ENCODE measurements at places on chromosomes 3 and 15.
A peak's percentile ranks its signal among the peaks of the same experiment; 100 is the strongest.

GRCh38 chr3:132253262-132253878, 63.8 kb upstream of the ACP3 start:
- DNase-seq = no peak

GRCh38 chr3:134817297-134817696, 22.2 kb downstream of the EPHB1 start:
- no peak for DNase-seq

GRCh38 chr3:178259703-178260102, 276.5 kb upstream of the KCNMB2 start:
- no peak for DNase-seq

DNA sequence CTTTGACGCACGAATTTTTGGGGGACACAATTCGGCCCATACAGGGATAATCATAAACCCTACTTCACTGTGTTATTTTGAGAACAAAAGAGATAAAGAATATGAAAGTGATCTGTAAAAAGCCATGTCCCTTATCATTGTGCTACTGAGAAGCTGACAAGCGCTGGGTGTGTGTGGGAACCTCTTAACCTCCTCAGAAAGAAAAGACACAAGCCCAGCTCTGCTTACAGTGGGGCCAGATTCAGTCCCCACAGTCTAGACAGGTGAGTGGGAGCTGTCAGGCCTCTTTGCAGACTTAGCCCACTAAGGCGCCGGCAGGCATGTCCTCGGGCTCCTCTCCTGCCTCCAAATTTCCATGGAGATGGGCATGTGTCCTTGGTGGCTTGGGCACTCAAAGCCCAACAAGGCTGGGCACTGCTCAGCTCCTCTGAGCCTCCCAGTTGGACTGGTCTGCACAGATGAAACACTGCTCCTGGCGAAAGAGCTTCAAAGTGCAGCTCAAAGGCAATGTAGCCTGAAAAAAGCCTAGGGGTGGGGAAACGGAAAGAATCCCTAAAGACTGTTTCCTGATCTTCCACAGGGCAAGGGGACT, 64.4 kb upstream of the ETV5 start:
- DNase-seq = no peak

DNA sequence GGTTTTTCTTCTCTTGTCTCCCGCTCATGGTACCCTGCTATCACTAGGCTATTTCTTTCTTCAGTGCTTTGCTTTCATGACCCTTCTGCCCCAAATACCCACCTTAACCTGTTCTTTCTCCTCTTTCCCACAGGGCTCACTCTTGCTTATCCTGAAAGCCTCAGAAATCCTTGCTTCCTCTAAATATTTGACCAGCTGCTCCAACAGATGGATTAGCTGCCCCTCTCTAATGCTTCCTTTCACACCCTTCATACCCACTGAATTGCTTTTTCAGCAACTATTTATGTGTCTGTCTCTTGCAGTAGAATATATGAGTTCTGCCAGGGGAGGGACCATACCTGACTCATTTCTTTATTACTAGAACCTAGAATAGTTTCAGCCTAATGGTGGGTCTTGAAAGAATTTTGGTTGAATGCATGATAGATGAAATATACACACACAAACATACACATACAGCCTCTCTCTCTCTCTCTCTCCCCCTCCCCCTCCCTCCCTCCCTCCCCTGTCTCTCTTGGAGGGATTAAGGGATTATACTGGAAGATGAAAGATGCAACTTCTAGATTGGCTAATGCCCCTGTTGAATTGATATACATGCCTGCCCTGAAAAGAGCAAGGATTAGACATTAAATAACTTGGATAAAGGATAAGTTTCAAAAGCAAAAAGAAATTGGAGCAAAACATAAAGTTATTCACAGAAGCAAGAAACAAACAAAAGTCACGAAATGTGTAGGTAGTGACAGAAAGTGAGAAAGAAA, 95.0 kb upstream of the GADL1 start:
- DNase-seq = no peak

- no peak for DNase-seq
These were observed 350.4 kb downstream of the CLSTN2 start for GRCh38 chr3:140285380-140285779.

DNA sequence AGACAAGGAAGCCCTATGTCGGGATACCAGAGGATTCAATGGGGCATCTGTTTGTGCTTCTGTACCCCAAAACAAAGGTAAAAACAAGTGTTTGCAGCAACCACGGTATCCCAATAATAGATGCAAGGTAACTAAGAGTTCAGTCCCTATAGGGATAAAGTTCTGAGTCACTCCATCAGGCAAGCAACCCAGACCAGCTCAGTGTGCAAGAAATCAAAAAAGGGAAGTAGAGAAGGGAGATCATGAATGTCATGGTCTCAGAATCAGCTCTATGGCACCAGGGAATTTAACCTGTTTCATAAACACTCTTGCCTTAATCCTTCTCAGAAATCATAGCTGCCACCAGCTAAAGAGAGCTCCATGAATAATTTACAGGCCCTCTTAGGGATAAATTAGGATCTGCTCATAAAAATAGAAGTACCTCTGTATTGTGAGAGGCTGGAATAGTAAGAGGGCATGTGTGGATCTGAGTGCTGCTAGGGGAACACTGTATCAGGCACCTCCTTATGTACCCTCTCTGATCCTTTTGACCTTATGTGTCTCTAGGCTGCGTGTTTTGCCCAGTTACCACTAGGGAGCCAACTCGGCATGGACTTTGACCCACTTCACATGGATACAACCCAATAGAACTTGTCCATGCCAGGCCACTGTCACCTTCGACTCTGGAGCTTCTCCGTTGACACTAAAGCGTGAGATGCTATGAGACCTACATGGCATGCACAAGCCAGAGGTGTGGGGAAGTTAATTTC, 754.6 kb downstream of the AGBL1 start:
- no peak for DNase-seq

DNA sequence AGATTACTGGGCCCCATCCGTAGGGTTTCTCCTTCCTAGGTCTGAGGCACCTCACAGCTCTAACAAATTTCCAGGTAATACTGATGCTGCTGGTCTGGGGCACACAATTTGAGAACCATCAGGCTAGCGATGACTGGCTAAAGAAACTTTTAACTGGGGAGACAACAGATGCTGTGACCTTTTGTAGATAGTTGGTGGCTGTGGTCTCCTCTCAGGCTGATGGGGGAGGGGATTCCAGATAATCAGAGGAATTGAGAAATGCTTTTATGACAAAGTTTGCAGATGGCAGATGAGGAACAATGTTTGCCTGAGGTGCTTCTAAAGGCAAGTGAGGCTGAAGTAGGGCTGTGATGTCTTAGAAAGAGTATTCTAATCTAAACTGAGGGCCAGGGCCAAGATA, 13.8 kb upstream of the CCR9 start:
- no peak for DNase-seq

GRCh38 chr3:144900366-144900765, 928.7 kb downstream of the DIPK2A start:
- no peak for DNase-seq

DNA sequence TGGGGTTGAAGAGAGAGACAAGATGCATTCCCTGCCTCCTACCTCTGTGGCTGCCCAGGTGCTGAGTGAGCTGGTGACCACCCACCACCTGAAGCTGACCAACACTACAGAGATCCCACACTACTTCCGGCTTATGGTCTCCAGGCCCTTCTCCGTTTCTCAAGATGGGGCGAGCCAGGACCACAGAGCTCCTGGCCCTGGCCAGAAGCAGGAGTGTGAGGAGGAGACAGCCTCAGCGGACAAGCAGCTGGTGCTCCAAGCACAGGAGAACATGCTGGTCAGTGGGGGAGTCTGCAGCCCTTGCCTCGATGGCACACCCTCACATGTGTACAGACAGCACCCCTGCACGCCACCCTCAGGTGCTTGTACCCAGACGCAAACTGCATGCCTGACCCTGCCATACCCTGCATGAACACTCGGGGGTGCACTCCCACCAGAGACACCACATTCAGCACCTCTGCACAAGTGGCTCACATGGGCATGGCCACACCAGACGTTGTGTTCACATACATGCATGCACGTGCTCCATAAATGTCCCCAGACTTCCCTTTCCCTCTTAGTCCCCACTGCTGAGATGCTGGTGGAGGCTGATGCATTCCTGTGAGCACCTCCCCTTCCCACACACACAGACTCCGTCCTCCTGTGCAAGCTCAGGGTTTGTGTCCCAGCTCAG, 19.0 kb downstream of the ACAA1 start:
- DNase-seq = peak; percentile 57

DNA sequence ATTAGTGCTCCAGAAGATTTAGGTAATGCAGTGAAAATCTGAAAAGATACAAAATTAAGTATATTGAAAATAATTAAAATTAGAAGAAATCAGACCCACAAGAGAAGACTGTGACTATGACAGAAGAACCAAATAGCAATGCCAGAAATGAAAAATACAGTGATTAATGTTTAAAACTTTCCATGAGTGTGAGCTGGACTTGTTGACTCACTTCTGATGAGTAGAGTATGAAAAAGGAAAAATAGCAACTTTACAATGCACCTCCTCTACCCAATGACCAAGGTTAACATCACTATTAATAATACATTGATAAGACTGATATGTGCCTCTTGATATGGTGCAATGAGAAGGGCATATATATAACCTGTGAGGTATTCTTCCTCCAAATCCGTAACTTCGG, 39.3 kb upstream of the SLC22A13 start:
- DNase-seq = no peak

GRCh38 chr3:135917076-135917475, 48.5 kb upstream of the PPP2R3A start:
- no peak for DNase-seq

DNA sequence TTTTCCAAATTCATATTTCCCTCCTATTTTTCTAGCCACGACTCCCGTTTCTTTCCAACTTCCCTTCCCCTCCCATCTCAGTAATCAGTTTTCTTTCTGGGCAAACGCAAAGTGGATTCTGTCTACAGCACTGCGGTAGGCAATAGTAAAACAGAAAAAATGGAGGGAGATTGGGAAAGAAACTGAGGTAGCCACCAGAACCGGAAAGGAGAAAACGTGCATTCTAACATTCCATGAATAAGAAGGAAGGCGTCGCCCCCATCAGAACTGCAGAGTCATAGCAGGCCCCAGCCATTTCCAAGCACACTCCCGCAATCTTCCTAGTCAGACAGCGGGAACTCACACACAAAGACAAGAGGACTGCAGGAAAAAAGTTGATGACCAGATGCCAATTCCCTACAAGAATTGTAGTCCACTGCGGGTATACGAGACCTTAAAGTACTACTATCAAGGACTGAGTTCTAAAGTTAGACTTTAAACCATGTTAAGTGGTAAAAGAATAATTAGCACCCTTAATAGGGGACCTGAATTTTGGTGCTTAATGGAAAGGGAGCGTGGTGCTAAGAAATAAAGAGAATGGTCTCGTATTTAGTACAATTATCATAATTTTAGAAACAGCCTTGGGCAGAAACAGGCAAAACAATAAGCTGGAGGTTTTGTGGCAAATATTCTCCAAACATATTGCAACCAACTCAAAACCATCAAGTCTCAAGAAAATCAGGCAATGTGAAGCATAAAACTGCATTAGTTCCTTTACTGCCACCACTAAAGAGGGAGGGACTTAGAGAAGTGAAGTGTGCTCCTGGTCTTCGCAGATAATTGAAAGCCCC, 1.4 kb downstream of the PFN2 start:
- no peak for DNase-seq

- DNase-seq = no peak
These were observed 126.4 kb downstream of the PTPRG start for GRCh38 chr3:61687663-61688306.

- DNase-seq = no peak
These were observed 1191.0 kb upstream of the ALCAM start for GRCh38 chr3:104175696-104176095.

DNA sequence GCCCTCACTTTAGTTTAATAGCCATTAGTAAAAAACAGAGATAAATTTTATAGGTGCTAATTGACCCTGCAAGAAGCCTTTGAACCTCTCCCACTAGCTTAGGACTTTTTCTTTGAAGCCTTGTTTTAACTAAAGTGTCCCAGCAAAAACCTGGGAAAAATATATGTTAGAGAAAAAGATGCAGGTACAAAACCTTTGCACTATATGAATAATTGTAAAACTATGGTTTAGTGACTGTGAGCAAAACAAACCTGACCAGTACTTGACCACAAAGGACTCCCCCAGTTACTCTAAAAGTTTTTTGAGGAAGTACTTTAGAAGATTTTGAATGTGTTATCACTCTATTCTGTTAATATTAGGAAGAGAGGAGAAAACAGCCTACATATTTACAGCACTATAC, 123.3 kb upstream of the TP63 start:
- no peak for DNase-seq

GRCh38 chr3:48038971-48039481, 22.8 kb upstream of the MAP4 start:
- no peak for DNase-seq

- DNase-seq = no peak
These were observed 29.0 kb downstream of the POMGNT2 start for GRCh38 chr3:43076857-43077256.

DNA sequence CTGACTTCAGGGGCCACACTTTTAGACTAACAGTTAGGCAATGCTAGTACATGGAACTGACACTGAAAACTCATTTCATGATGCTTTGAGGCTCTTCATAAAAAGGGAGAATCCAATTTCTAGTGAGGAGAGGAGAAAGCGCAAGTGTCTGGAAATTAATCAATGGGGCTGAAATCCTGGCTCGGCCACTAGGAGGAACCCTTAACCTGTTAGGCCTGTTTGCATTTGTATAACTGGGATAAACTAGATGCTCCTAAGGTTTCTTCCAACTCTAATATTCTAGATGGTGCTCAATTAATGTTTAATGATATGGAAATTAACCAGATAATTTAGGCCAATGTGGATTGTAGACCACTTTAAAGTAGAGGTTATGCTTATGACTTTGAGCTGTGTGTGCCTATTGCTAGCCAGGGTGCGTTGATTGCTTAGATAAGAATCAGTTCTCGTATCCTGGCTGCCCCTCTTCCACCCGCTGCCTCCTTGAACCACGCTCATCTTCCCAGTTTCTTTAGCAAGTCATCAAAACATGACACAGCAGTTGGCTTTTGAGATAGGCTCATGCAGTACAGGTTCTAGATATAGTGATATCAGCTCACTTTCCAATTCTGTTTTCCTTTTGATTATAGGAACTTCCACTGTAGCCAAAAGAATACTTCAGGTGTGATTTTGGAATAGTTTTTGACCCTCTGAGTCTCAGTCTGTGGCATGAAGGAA, 16.8 kb upstream of the CRBN start:
- no peak for DNase-seq

DNA sequence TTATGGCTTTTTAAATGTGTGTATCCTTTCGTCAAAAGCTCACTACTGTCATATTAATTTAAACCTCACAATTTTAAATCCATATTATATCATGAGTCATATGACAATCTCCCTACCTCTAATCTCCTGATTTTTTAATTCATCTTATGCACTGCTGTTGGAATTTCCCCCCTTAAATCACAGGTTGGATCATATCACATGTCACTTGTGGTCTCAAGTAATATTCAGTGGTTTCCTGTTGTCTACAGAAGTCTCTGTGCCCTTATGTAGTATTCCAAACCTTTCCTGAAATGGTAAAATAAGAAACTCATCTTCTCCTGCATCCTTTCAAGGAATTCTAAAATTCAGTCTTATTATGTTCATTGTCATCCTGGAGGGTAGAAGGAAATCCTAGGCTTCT, 116.0 kb upstream of the CBLB start:
- no peak for DNase-seq

DNA sequence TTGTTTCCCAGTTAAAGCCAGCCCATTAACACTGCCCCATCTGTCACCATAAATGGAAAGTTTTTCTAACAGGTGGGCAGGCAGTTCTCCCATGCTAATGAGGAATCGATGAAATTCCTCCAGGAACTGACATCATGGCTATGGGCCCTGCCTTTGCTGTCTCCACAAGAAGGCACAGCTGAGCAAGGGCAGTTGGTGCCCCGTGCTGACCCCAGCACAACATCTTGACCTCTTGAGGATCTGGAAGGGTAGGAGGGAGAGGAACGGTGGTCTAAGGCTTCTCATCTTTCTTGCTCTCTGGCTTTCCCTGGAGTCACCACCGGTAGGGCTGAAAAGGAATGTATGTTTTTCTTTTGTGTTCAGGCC, 46.7 kb downstream of the CHCHD6 start:
- DNase-seq = no peak

All from activated CD8-positive, alpha-beta memory T cell treated with anti-CD3 and anti-CD28 coated beads for 1 hour (primary cell).